ENCODE measurements at places on chromosomes 1 and 21. TPM values are rescaled to one million over a fixed set of nuclear protein-coding genes. Genes with fewer than 3 reads are reported as not detected.

GRCh38 chr1:204819495-204819894 is 51.2 kb upstream of the NFASC start:
- no peak for DNase-seq

DNA sequence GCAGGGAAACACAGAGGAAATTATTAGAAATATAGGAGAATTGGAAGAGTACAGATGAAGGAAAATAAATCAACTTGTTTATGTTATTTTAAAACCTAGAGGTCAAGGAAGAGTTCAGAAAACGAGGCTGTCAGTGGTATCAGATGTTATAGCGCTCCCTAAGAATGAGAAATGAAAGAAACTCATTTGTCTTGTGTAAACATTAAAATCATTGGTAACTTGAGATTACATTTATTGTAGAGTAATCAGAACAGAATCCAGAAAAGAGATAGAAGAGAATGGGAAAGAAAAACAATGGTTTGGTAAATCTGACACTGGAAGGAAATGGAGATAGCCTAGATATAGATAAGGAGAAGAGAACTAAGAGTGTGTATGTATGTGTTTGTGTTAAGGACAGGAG is 106.4 kb downstream of the ATF6 start:
- no peak for DNase-seq

DNA sequence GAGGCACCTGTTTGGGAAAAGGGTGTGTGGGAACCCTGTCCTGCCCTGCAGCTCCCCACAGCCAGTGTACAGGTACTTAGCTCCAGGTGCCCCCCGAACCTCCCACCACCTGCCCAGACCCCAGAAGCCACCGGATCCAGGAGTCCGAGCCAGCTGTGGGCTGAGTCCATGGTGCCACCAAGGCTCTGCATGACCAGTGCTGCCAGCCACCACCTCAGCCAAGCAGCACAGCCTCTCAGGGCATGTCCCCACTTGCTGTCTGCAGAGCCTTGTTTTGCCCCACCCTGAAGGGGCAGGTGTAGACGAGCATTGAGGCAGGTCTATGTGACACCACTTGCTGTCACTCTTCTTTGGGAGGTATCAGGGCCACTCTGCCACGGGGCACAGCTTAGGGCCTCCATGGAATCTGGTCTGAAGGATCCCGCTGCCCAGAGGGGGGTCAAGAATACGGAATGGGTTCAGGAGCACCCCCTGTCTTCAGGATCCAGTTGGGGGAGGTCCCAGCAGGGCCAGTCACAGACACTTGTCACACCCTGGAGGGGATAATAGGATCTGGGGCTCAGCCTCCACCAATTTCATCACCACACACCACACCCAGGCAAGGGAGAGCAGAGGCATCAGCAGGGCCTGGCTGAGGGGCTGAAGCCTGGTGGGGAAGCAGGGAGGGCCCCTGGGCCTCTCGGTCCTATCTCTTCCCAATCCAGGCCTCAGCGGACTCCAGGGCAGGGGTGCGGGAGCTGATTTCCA is 27.7 kb downstream of the ARHGEF19 start:
- DNase-seq = no peak

- DNase-seq = no peak
Observed at GRCh38 chr1:24384251-24385090, 29.1 kb downstream of the STPG1 start.

DNA sequence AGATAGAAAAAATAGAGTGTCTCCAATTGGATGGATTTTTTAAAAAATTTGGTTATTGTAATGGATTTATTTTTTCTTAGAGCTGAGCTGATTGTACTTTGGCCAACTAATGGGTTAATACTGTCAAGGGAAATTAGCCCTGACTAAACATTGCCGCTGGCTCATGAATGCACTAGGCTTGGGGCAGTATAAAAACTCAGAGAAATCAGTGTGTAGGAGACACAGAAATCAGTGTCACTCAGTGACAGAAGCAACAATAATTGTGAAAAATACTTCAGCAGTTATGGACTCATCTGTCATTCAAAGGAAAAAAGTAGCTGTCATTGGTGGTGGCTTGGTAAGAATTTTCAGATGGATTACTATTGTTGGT is at the start of gene KMO:
TSS of gene KMO (plus strand) at position 217 of the 370 bp plus-strand sequence. CDS start at position 284, 67 bp downstream.
- no peak for DNase-seq

GRCh38 chr1:185104083-185104482 is 52.7 kb downstream of the TRMT1L start:
- no peak for DNase-seq

DNA sequence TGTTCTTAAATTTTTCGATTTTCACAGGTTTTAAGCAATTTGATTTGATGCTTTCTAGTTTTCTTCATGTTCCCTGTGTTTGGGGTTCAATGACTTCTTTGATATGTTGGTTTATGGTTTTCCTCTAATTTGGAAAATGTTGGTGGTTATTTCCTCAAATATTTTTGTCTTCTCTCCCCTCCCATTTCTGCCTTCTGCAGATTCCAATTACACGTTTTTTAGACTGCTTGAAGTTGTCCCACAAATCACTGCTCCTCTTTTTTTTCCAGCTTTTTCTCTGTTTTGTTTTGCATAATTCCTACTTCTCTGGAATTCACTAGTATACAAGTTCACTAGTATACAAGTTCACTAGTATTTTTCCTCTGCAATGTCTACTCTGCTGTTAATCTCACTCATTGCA is 61.3 kb downstream of the FAF1 start:
- no peak for DNase-seq

- no peak for DNase-seq
Observed at GRCh38 chr1:221809091-221810029, 67.5 kb upstream of the DUSP10 start.

- DNase-seq = no peak
Observed at GRCh38 chr1:107669996-107670395, 295.0 kb downstream of the VAV3 start.

GRCh38 chr1:166698771-166699170 is 140.5 kb upstream of the POGK start:
- DNase-seq = no peak

GRCh38 chr1:54609301-54609921 is 13.9 kb downstream of the FAM151A start:
- DNase-seq = no peak

DNA sequence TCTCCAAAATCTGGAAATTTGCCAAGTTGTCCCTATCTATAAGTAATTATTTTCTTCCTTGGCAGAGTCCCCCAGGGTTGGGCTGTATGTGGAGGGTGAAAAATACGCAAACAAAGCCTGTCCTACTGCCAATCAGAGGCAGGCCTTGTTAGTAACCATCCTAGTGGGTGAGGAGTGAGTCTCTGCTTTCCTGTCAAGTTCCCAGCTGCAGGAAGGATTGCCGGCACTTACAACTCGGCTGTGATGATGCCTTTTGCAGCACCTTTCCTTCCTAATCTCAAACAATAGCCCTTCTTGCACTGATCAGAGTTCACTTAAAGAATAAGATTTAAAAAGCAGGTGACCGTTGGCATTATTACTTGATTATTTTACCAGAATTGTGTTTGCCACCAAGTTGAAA is 31.3 kb upstream of the FGGY start:
- no peak for DNase-seq

- DNase-seq = no peak
Observed at GRCh38 chr21:24272521-24272938, 1334.8 kb downstream of the MRPL39 start.

DNA sequence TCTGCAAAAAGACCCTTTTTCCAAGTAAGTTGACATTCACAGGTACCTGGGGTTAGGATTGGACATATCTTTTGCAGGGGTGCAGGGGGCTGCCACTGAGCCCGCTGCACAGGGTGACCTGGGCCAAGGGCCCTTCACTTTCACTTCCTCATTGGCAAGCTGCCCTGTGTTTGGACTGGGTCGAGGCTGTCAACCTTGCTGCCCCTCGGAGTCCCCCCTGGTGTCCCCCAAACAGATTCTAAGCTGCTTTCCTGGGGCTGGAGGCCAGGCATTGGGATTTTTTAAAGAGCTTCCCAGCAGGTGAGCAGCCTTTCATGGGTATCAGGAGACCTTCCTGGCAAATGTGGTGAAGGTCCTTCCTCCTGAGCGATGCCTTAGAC is 7.9 kb upstream of the UMODL1 start:
- no peak for DNase-seq

- DNase-seq = no peak
Observed at GRCh38 chr1:150409504-150410362, 45.8 kb downstream of the RPRD2 start.

DNA sequence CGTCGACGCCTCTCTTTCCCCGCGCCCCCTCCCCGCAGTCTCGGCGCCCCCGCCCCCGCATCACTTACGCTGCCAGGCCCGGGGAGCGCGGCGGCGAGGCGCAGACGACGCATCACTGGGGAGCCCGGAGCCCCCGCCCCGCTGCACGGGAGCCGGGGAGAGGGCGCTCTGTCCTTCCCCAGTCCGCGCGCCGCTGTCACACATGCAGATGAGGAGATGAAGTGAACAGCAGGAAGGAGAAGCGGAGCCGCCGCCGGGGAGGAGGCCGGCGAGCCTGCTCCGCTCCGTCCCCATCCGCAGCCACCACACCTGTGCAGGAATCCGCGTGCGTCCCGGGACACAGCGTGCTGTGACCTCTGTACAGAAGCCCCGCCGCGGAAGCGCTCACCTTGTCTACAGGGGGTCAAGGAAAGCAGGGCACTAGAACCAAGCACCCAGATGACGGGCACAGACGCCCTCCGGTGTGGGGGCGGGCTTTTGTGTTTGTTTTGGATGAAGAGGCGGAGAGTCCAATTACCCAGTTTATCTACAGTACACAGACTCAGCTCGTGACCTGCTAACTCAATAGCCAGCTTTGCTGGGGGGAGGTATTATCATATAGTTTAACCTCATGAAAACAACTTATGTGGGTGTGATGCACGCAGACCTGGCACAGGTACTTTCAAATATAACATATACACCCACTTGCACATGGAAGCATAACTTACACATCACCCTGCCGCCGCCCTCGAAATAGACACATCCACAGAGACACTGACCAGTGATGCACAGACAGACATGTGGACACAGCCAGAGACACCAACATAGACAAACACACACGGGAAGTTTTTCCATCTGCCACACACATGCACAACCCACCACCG is 12.4 kb downstream of the KLHDC8A start:
- no peak for DNase-seq

- no peak for DNase-seq
Observed at GRCh38 chr1:61093525-61094137, 11.3 kb downstream of the NFIA start.

GRCh38 chr1:202692959-202693555 is 17.2 kb downstream of the SYT2 start:
- no peak for DNase-seq

GRCh38 chr1:38028105-38028591 is 15.6 kb downstream of the UTP11 start:
- no peak for DNase-seq

- no peak for DNase-seq
Observed at GRCh38 chr1:41898191-41898713, 20.5 kb downstream of the HIVEP3 start.

GRCh38 chr1:32632829-32633228 is 17.5 kb downstream of the ZBTB8OS start:
- DNase-seq = no peak

DNA sequence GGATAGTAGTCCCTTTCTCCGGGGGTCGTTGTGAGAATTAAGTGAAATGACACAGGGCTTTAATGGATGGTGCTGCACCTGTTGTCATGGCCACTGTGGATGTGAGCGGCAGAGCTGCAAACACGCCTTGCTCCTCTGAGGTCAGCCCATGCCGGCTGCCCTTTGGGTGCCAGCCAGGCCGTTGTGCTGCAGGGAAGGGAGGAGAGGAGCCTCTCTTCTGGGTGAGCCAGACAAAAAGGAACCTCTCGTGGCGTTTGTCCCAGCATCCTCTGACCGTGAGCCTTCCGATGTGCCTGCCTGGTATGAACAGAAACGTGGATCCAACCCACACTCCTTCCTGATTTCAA is 383.0 kb upstream of the VAMP3 start:
- DNase-seq = no peak

DNA sequence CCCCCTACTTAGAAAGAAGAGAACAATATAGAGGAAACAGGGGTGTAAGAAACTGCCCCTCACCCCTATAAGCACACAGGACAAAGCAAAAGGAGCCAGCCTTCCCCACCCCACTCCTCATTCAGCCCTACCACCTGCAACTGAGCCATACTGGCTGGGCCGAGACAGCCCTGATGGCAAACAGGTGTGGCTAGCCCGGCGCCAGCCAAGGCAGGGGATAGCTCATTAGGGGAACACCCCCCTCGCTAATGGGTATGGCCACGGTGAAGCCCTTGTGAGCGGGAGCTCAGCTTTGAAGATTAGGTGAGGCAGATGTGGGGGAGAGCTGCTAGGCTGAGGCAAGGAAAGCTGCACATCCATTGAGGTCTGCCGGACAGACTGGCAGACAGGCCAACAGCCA is 65.5 kb downstream of the ERI3 start:
- DNase-seq = no peak

DNA sequence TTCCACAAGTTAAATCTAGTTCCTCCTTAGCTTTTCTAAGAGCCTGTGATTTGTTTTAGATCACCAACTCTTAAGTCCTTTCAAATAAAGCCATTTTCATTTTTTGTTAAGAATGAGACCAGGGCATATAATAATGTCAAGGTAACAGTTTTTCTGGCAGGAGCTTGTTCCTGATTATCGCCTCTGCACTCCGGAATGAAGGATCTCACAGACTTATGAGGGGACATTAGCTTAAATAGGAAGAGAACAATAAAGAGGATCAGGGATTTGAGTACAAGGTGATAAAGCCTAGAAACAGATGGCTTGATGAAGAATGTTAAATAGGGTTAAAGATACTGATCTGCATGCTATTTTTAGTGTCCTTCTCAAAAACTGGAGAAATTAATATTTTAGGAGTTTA is 13.6 kb upstream of the OTUD7B start:
- DNase-seq = no peak

- DNase-seq = no peak
Observed at GRCh38 chr1:43321331-43321891, 16.2 kb upstream of the MPL start.

- no peak for DNase-seq
Observed at GRCh38 chr1:174880171-174880570, 119.6 kb upstream of the CACYBP start.

DNA sequence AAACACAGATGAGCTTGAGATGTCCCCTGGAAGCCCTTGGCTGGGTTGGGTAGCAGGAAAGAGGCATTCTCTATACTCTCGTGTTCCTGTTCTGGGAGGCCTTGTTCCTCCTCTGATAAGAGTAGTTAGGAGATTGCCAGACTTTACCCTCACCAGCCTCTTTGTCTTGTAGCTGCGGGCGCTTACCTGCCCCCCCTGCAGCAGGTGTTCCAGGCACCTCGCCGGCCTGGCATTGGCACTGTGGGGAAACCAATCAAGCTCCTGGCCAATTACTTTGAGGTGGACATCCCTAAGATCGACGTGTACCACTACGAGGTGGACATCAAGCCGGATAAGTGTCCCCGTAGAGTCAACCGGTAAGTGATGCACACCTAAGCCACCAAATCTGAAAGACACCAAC is 5.2 kb downstream of the AGO1 start:
- no peak for DNase-seq

GRCh38 chr1:215083383-215083961 is 935 bp downstream of the KCNK2 start:
- DNase-seq = no peak

GRCh38 chr21:45742247-45742646 is 98.7 kb downstream of the PCBP3 start:
- DNase-seq = no peak

KCNE1 gene
- 0.83 TPM for total RNA-seq

PLA2G2D gene
- not detected for total RNA-seq

CHD5 gene
- total RNA-seq = 145 TPM

LCK gene
- not detected for total RNA-seq

ACTA1 gene
- total RNA-seq = 1.4 TPM

CAPN8 gene
- total RNA-seq = 0.66 TPM

COL6A1 gene
- 47.1 TPM for total RNA-seq

GPR25 gene
- total RNA-seq = not detected

SPRR2F gene
- not detected for total RNA-seq

JTB gene
- 82.2 TPM for total RNA-seq

CR1L gene
- not detected for total RNA-seq

LCE2A gene
- total RNA-seq = not detected

HAO2 gene
- 0.88 TPM for total RNA-seq

UBE2U gene
- not detected for total RNA-seq

All from dorsolateral prefrontal cortex (tissue), 122 donors.